ENCODE measurements at places on chromosomes 3 and 15.
A peak's percentile ranks its signal among the peaks of the same experiment; 100 is the strongest.

DNA sequence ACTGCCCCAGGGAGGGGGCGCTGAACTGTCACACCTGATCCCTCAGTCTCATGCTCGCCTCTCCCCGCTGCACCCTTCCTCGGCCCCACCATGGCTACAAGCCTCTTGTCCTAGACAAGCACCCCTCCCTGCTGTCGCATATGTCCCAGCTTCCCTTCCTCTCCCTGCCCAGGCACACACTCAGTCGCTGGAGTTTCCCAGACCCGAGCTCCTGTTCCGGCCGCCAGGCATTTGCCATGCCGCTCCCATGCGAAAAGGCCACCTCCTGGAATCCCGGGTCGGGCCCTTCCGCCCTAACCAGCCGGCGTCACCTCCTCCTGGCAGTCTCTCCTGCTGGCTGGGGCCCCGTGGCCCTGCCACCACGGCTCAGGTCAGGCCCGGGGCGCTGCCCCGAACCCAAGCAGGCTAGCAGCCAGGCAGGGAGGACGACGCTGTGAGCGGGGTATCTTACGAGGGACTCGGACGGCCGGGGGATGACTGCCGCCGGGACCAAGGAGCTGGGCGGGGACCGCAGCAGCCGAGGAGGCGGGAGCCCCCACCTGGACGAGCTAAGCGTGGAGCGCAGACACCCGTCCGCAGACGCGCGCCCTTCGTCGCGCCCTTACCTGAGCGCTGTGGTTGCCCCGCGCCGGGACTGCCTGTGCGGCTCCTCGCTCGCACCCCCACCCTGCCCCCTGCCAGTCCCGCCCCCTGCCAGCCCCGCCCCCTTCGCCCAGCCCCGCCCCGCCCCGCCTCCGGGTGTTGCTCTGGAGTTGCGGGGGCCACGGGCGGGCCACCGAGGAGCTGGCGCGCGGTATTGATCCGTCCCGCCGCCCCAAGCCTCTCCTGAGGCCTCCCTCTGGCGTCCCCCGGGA is at the start of gene ALS2CL:
Gene ALS2CL, minus strand, starts transcription at position 642 of the 854 bp plus-strand sequence. CDS start 4,239 bp downstream, outside the sequence.
- DNase-seq = peak; percentile 80

DNA sequence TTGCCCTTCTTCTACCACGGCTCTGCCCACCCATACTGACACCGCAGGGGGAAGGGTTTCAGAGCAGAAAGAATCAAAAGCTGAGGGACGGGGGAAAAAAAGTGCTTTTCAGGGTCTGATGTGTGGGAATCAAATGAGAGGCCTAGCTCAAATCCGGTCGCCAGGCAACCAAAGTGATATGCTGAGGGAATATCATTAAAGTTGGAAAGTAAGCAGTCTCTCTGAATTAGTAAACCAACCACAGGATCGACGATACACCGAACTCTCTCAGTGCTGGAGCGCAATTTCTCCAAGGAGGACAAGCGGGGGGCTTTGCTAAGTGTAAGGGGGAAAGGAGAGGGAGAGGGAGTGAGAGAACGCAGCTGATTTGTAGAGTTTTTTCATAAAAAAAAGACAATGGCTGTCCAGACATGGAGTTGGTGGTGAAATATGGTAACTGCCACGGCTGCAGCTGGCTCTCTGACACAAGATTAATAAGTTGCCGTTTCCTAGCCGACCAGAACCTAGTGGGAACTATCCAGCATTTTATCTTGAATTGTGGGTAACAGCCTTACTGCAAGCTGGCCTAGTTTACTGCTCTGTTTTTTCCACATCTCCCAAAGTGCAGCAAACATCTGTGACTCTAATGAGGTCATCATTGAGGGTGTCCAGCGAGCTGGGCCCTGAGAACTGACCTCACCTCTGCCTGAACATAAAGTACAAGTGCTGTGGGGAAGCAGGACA is 530.2 kb downstream of the SOX2 start:
- DNase-seq = no peak

DNA sequence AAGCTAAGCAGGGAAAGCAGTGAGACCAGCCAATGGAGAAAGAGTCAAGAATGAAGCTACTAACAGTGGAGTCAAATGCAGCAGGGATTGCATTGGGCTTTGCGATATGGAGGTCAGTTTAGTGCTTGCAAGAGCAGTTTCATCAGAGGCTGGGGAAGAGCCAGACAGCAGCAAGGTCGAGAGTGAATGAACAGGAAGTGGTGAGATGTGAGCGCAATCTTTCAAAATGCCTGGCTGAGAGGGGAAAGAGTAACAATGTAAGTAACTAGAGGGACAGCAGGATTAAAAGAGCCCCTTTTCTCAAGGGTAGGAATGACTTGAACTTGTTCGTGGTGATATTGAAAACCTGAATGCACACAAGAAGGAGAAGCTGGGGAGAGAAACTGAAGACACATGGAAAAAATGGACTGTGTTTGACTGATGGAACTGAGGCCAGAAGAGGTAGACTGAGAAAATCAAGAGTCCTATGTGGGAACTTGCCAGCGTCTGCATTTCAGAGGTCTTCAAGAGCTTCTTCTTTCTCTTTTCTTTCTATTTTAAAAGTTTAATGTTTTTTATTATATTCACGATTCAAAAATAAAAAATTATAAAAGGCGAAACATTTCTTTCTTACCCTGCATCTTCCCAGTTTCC is 30.6 kb upstream of the GPR160 start:
- DNase-seq = peak; percentile 63

- DNase-seq = no peak
These were observed 158.0 kb upstream of the TMC3 start for GRCh38 chr15:81532001-81532400.

GRCh38 chr3:65927576-65927975 is 111.1 kb downstream of the MAGI1 start:
- no peak for DNase-seq

- no peak for DNase-seq
These were observed 3.7 kb downstream of the TMEM42 start for GRCh38 chr3:44865272-44866035.

DNA sequence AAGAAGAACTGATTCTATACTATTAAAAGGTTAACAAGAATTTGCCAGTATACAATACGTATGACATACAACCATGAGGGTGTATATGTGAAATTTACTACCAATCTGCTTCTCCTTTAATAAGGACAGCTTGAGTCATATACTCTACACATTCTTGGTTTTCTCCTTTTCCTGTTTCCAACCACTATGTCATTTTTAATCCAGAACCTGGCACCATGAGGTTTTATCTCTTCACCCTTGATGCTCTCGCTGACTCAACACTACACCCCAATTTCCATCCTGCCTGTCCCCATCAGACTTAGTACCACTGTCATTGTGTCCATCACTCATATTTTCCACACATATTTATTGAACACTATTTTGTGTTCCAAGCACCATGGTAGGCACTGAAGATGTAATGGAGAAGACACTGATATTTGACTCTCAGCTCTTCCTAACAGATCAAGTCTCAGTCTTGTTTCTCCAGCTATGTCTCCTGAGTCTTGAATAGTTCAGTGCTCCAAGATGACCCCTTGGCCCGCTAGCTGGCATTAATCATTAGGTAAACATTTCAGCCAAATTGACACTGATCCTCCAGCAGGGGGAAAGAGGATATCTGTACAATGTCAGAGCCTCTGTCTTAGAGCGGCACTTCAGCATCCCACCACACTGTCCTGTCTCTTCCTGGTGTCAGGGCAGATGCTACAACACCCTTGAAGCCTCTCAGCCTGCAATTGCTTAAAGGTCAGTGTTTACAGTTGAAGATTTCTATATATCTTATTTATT is 11.2 kb upstream of the COL8A1 start:
- DNase-seq = no peak

DNA sequence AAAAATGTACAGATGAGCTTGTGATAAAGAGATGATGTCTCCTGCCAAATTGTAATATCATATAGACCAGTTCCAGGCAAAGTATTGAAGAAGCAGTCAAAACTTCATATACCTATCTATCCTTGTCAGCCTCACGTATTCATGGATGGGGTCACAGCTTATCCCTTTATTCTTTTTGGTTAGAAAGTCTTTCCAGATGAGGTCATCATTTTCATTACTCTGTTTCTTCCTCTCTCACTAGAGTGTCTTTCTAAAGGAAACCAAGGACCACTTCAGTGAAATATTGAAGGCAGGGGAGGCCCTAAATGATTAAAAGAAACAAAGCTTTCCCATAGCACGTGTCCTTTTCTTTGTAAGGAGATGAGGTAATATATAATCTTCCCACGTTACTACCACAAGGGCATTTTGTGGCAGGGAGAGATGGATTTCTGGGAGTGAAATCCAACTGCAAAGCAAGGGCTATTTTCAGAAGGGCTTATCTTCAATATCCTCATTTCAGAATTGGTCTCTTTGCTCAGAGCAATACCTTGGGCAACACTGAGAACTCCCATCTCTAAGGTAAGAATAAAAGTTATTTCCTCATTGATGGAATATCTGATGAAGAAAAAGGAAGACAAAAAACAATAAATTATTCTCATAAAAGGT is 260.2 kb downstream of the TIGIT start:
- DNase-seq = no peak

DNA sequence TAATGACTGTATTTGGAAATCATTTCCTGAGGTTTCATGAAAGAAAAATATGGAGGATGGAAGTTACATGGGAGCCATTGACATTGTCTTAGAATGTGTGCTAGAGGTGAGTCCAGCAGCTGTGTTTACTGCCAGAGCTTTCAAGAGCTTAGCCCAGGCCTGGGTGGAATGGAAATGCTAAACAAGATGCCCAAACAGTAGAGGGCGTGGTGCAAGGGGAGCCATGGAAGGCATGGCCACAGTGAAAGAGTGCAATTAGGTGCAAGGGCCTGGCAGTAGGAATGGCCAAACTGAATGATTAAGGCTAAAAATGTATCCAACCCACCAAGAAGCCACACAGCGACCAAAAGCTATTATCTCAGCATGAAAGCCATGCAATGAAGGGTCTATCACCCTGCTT is 257.7 kb upstream of the NR2F2 start:
- no peak for DNase-seq

DNA sequence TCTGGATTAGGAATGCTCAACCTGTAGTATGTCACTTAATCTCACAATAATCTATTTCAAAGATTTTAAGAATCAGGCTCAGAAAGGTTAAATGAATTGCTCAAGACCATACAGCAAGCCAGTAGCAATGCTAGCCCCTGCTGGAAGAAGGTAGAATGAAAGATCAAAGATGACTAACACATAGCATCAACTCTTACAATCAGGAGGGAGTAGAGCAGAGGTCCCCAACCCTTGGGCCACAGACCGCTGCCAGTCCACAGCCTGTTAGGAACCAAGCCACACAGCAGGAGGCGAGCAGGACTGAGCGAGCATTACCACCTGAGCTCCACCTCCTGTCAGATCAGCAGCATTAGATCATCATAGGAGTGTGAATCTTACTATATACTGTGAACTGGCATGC is 15.5 kb upstream of the GATM start:
- no peak for DNase-seq

DNA sequence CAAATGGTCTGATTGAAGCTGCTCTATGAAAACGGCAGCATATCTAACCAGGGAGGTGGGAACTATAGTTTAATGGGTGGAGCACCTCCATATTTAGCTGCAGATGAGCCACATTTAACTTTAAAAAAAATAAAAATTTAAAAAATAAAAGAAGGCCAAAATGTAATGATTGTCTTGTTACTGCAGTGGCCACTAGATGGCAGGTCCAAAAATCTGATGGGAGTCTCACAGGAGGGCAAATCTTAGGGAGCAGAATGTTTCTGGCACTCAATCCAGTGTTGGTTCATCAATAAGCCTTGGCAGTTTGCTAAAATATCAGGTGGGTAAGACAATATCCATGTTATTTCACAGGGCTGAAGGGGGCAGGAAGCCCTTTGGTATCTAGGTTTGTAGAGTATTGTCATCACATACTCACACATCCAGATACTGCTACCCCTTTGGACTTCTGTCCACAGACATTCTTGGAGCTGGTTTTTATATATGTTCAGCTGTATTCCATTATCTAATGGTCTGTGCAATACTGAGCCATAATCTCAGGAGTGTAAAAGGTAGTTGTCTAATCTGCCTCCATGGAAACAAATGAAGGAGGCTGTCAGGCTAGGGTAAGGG is 233.3 kb downstream of the TIGIT start:
- DNase-seq = peak; percentile 6

GRCh38 chr15:94844538-94845389 is 613.4 kb downstream of the MCTP2 start:
- no peak for DNase-seq

DNA sequence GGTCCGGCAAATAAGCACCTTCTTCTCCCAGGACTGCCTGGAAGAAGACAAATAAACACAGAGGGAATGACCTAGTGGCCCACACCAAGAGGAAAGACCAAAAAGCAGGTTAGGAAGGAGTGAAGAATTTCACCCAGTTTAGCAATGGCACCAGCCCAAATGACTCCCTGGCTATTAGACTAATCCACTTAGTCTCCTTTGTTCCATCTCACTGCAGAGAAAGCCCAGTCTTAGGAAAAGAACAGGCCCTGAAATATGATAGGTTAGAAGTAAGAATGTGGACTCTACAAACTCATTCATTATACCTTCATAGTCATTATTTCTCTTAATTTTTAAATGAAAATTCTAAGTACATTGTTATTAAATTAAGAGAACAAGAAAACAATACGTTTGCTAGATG is 23.2 kb downstream of the SERPINI2 start:
- DNase-seq = no peak

GRCh38 chr3:197335428-197336132 is 37.2 kb upstream of the DLG1 start:
- DNase-seq = no peak

DNA sequence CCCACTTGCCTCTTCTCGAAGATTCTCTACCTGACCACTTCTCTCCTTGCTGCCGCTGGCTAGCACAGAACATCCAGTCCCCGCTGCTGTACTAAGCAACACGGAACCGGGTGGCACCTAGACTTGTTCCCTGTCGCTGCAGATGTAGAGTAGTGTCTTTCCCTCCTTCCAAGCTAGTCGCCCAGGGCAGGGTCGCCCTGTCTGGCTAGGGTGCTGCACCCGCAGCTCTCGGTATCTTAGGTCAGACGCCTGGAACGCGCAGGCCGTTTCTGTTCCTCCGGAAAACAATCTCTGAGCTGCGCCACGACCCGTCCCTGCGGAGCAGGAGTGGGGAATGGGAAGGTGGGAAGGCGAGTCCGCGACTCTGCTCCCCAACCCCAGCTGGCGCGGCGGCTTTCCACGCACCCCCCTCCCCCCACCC is 758 bp upstream of the SNX33 start:
- peak; percentile 54 for DNase-seq

- DNase-seq = no peak
These were observed 88.8 kb upstream of the ARHGEF3 start for GRCh38 chr3:56890448-56891091.

DNA sequence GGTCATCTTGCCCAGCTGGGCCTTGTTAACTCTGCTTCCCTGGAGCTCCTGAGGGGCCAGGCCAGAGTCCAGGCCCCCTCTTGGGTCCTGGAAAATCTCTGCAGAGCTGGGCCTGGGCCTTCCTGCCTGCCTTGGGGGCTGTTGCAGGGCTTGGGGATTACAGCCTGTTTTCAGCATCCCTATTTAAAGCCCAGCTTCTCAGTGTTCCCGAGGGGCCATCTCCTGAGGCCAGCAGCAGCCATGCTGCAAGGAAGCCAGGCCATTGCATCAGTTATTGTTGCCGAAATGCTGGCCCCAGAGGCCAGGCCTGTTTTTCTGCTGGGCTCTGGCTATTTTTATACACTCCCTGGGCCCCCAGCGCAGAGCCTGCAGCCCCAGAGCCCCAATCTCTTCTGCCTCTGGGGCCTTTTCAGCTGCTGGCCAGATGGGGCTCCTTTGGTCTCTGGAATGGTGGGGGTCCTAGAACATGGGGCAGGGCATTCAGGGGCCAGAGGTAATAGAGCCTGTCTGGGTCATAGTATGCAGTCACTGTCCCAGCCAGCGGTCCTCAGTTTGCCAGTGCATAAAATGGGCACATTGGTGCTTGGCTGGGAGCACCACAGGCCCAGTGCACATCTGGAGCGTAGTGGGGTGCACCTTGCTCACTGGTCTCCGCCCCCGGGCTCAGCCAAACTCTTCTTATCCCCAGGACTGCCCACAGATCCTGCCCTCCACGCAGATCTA is 28.5 kb downstream of the PLXNA1 start:
- no peak for DNase-seq

Data from GM20000 (cell line).